ENCODE measurements at places on chromosomes 13 and 19.

GRCh38 chr19:16417660-16418596 is 53.8 kb downstream of the EPS15L1 start:
- peak; percentile 57 for DNase-seq

DNA sequence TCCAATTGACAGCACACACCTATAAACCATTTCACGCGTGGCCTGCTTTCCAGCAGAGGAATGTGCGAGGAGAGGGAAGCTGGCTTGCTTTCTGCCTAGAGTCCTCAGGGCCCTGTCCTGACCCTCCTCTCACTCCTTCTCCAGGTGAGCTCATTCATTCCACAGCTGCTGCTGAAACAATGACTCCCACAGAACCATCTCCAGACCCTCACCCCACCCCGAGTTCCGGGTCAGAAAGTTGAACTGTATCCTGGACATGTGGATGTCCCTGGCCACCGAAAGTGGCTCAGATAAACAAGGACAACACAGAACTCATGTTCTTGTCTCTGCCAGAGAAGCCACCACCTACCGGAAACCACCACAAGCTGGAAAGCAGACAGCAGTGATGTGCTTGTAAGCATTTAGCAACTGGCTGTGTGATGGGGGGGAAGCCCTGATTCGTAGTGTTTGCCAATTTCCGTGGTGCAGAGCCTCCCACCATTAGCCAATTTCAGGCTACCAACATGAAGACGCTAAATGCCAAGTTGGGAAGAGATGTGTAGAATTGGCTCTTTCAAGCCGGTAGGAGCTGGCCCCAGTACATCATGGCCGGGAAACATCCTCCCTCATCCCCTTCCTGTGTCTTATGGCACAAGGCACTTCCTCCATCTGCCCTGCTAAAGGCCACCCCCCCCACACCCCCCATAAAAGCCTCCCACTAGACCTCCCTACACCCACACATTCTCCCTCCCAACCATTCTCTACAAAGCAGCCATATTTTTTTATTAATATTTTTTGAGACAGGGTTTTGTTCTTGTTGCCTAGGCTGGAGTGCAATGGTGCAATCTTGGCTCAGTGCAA is 5.0 kb downstream of the SYCE2 start:
- DNase-seq, result no peak

DNA sequence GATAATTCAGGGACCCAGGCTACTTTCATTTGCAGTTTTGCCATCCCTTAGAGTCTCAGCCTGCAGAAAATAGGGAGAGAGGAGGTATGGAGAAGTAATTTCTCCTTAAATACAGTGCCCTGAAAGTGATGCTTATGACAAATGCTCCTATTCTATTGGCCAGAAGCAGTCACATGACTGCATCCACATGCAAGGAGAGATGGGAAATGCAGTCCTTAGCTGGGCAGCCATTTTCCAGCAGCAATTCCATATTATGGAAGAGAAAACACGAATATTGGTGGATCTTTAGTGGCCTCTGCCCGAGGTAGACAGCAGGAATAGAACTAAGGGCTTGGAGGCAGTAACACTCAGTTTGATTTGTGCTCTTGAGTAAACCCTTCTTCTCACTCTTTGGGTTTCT is 39.4 kb downstream of the VAV1 start:
- peak; percentile 42 for DNase-seq

DNA sequence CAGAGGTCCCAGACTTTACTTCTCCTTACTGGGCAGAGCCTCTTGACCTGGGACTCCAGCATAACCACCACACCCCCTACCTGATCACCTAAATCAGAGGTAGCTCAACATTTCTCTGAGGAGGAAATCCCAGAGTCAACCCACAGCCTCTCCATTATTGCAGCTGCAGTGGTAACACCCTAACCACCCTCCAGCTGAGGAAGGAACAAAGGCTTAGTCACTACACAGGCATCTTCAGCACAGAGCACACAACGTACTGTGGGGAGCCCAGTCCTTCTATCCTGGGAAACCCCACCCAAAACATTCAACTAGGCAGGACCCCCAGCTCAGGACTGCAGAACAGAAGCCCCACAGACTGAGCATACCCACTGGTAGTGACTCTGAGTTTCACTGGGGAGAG is 824.7 kb upstream of the SLITRK5 start:
- no peak for DNase-seq

GRCh38 chr19:45822716-45823115 is 7.6 kb upstream of the RSPH6A start:
- DNase-seq, result no peak

GRCh38 chr19:18698321-18699167 is 15.1 kb downstream of the CRTC1 start:
- DNase-seq, result no peak

DNA sequence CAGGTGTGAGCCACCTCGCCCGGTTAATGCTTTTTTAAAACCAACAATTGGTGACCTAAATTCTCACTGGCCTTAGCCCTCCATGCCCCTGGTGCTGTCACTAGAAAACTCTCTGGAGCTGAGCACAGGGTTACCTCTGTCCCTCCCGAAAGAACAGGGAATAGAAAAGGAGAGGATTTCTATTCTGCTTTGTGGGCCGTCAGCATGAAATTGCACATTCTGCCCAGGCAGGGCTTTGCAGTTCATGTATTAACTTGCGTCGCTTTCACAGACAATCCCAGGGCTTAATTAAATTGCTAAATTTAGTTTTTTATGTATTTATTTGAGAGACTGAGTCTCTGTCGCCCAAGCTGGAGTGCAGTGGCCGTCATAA is 583 bp upstream of the ZNF480 start:
- no peak for DNase-seq

- DNase-seq, result peak; percentile 22
Measured at GRCh38 chr13:57314897-57315520, 148.0 kb downstream of the PRR20E start.

GRCh38 chr19:7762719-7763293 is at the start of gene CLEC4M:
Gene CLEC4M (plus strand): TSS chr19:7763243. CDS start chr19:7763267, 24 bp downstream.
- DNase-seq, result no peak

- no peak for DNase-seq
Measured at GRCh38 chr19:38234615-38235014, 10.6 kb upstream of the DPF1 start.

DNA sequence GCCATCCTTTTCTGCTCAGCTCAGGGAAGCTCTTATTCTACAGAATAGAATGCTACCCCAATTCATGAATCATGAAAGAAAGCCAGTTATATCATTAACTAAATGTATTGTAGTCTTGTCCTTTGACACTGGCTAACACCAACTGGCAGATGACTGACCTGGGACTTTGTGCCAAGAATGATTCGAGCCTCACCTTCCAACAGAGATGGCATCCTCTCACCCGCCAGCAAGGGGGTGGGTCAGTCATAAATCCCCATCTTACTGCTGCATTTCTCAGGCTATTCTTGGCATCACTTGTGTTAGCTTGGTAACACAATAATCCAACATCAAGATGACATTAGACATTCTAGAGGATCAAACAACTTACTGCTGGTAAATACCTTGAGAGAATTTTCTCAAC is 1239.8 kb upstream of the MIR17HG start:
- DNase-seq, result peak; percentile 6

GRCh38 chr13:60837806-60838205 is 440.8 kb downstream of the TDRD3 start:
- no peak for DNase-seq

DNA sequence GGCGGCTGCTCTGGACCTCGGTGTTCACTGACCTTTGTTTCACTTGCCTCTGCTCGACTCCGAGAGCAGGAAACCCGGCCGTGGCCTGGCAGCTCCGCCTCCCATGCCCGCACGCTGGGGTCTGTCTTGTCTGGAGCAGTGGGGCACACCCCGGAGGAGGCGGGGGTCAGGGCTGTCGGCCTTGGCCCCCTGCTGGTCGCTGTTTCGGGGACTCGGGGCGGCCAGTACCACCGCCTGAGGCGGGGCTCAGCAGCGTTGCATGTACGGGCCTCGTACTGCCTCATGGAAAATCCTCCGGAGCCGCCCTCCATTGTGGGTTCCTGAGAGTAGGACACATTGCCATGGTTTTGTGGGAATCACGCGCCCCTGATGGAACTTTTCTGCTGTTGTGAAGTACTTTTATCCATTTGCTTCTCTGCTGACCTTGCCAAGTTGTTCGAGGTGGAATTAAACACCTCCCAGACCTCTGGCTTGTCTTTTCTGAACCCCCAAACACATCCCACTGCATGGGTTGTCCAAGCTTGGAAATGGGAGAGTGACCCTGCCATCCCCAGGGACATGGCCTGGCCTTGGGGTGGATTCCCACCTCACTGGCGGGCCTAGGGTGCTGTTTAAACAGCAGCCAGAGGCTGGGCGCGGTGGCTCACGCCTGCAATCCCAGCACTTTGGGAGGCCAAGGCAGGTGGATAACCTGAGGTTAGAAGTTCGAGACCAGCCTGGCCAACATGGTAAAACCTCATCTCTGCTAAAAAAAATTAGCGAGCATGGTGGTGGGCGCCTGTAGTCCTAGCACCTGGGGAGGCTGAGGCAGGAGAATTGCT is 5.5 kb upstream of the NDUFS7 start:
- DNase-seq, result no peak

DNA sequence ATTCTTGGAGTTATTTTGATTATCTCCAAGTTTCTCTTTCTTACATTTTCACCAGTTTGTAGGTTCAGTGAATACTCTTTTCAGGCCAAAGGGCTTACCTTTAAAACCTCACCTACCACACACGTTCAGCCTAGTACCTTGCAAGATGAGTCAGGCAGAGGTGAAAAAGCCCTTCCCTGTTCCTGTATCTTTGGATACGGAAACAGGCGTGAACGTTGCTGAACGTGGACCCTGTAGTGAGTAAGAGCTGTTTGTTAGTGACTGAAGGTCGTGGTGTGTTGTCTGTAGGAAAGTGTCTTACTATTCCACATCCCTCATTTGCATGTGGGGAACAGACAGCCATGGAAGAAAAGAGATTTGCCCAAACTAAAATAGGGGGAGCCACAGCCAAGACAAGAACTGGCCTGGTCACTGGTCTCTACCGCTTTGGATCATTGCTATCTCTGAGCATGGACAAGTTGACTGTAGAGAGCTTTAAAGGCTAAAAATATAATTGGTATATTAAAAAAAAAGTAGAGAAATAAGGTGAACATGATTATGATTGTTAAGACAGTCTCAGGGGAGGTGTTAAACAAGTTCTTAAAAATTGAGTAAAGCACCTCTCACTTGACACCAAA is 3.5 kb downstream of the CEBPG start:
- no peak for DNase-seq

DNA sequence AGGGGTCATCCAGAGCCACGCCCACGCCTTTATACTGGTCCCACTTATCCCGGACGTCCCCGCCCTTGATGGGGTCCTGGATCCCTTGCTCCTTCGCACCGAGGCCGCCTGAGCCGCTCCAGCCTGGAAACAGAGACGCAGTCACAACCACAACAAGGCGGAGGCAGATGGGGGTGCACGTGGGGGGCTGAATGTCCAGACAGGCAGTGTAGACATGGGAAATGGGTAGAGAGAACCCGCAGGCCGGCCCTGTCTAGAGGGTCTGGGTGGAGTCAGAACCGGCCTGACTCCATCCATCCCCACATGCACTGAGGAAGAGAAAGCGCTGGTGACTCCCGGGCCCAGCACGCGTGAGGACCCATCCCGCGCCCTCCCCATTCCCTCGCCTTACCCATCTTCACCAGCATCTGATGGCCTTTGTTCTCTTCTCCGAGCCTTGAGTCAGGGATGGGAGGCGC is 23.0 kb downstream of the CHERP start:
- DNase-seq, result no peak

GRCh38 chr13:40609972-40610726 is 56.3 kb downstream of the FOXO1 start:
- no peak for DNase-seq

DNA sequence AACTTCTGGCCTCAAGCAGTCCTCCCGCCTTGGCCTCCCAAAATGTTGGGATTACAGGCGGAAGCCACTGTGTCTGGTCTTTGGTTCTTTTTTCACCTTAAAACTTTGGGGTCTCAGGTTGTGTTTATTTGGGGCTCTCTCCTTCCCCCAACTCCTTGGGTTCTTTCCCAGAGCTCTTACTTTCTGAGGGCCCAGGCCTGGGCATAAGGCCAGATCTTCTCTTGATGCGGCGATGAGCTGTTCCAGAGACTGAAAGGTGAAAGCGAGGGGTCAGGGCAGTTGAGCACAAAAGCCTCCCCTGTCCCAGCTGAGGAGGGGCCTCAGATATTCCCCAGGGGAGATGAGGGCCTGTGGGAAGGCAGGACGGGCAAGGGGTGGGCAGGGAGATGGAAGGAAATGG is 7.1 kb downstream of the POLR1G start:
- no peak for DNase-seq

GRCh38 chr13:21747456-21747855 is 76.6 kb downstream of the FGF9 start:
- DNase-seq, result no peak

GRCh38 chr19:45363861-45364459 is 6.4 kb downstream of the ERCC2 start:
- DNase-seq, result no peak

GRCh38 chr13:23730251-23730650 is 158.9 kb downstream of the MIPEP start:
- no peak for DNase-seq

- DNase-seq, result no peak
Measured at GRCh38 chr13:112213467-112214255, 146.7 kb downstream of the SOX1 start.

- DNase-seq, result no peak
Measured at GRCh38 chr19:3572855-3573161, at the start of gene HMG20B. Gene HMG20B (plus strand): TSS chr19:3572944. CDS start chr19:3573310, 366 bp downstream.

DNA sequence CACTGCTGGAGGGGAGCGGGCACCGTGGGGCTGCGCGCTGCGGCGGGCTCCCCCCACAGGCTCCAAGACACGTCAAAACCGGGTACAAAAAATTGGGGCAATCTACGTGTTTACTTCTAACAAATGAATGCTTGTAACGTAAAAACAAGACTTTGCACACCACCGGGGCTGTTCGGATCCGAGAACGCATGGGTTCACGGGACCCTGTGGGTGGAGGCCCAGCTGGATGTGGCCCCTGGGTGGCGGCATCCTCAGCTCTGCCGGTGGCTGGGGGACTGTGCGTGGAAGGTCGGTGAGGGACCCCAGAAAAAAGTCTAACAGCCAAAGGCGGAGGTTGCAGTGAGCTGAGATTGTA is 10.3 kb upstream of the SLC7A10 start:
- no peak for DNase-seq

DNA sequence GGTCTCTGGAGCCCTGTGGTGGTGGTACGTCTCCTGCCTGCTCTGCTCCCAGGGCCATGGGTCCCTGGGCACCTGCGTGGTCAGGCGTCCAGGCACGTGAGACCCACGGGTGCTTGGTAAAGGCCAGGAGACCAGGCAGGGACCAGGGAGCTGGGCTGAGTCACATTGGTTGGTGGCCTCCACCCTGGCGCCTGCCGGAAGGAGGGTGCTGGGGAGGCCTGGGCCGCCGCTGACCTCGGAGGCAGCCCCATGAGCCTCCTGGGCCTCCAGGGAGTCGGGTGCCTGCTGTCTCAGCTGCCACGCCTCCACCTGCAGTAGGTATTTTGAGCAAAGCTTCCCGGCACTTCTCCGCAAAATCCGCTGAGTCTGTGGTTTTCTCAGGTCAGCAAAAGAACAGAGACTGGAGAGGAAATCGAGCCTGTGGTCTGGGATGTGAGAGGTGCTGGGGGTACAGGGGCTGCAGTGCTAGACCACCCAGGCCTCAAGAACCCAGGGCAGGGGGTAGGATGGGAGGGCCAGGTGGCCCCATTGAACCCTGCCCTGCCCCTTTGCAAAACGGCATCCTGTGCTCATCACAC is 3.6 kb upstream of the PLK5 start:
- DNase-seq, result no peak
